ENCODE measurements at places on chromosomes 4 and X.

GRCh38 chr4:107050525-107051135 is 14.5 kb upstream of the DKK2 start:
- no peak for DNase-seq

DNA sequence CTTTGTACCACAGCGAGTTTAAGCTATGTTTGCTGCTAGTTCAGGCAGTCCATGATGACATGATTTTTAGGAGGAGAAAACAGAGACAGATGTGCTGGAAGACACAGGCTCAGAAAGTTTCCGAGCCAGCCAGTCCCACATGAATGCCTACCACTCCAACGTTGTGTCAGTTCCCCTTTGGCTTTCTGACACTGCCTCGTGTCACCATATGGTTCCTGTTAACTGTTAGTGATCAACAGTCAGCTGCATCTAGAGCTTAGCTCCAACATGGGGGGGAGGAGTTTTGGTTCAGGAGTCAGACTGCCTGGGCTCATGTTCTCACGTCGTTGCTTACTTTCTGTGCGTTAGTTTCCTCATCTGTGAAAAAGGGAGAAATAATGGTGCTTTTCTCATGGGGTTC is 343.7 kb downstream of the MID1IP1 start:
- no peak for DNase-seq

DNA sequence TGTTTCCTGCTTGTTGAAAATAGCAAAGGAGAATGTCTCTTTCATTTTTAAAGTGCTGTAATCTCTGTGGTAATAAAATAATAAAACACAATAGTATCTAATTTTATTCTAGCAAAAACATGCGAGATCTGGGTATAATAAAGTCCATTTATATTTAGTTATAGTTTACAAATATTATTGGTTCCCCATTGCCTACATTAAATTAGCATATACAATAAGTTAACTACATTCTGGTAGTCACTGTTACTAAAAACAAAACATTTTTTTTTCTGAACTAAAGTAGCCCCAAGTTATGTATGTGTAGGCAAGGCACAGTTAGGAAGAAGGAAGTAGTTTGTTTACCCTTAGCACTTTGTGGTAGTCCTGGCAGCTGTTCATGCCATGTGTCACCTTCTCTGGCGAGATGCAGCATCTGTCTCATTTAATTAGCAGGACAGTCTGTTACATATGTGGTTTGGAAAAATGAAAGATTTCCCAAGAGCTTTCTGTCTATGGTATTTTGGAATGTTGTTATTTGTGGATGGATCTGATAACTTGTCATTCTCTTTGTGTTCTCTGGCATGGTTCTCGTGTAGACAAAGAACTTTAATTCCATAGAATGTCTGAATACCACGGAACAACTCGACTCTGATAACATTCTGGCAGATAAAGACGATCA is 231.3 kb upstream of the PITX2 start:
- no peak for DNase-seq

- no peak for DNase-seq
These were observed 147.3 kb downstream of the CORIN start for GRCh38 chr4:47690611-47691010.

DNA sequence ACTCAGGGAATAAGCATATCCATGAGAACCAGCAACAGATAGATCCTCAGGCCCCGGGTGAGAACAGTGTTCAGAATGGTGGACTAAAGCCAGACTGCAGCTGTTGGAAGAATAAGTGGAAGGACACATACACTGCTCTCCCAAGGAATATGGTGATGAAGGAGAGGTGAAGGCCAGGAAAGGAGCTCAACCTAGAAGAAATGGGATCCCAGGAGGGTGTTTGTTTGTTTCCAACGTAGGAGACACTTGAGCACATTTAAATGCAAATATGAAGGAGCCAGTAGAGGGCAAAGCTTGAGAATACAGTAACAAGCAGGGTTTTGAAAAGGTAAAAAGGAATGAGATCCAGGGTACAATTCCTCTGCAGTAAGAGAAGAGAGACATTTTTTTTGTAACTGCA is 42.4 kb upstream of the ATOH1 start:
- DNase-seq = no peak

DNA sequence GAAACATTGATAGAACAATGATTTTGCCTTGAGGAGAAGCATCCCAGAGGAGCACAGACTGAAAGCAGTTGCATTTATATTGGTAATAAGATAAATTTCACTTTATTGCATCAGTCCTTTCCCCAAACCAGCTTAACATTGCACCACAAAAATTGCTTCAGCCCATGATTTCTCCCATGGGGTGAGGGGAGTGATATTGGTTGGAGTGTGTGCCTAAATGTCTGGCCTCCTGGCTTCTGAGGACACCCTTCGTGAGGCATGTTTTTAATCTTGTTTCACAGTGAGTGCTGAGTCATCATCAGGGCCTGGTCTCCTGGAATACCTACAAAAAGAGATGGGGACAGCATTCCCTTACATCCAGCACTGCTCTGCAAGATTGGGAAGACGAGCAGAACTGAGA is 487.9 kb downstream of the C4orf33 start:
- no peak for DNase-seq

GRCh38 chr4:16199093-16199492 is 27.2 kb downstream of the TAPT1 start:
- DNase-seq = no peak

DNA sequence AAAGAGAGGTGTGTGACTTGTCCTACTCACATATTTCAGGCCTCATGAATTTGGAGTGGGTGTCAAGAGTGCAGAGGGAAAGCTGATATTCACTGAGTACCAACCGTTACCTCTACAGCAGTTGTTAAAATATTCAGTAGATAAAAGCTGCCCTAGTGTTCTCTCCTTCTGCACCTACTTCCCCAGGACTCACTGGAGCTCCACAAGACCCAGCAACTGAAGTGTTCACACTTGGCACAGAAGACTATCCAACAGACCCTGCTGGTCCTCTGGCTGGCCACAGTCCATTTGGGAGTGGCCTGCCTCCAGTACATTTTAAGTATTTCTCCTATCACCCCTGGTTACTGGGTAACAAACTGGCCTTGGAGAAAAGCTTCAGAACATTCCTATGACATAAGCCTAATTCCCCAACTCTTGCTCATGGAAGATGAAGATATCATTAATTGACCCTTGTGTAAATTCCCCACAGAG is 70.8 kb downstream of the PPARGC1A start:
- no peak for DNase-seq

DNA sequence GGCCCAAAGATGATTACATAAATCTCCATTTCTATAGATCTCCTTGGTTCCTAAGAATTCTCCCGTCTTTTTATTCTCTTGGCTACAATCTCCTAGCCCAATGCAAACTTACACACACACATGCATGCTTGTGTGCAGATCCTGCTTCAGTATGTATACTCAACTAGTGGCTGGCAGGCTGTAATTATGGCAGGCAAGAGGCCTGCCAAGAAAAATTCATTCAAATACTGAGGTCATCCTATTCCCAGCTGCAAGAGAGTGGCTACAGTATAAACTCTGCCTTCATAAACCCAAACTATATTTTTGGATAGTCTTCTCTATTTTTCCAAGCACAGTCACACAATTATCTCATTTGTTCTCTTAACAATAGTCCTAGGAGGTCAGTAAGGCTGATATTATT is 95.2 kb downstream of the SHROOM4 start:
- DNase-seq = no peak
